Stimulated activated CD4-positive, alpha-beta T cell treated with anti-CD3 and anti-CD28 coated beads, TNF-alpha, amount 100 ng/mL, for 4 hours (primary cell): ENCODE measurements at places on chromosomes 7 and 10.

- DNase-seq = no peak
Measured at GRCh38 chr7:139232904-139233303, 1.9 kb downstream of the UBN2 start.

- DNase-seq = no peak
Measured at GRCh38 chr10:50388181-50388580, 136.9 kb upstream of the ASAH2 start.

DNA sequence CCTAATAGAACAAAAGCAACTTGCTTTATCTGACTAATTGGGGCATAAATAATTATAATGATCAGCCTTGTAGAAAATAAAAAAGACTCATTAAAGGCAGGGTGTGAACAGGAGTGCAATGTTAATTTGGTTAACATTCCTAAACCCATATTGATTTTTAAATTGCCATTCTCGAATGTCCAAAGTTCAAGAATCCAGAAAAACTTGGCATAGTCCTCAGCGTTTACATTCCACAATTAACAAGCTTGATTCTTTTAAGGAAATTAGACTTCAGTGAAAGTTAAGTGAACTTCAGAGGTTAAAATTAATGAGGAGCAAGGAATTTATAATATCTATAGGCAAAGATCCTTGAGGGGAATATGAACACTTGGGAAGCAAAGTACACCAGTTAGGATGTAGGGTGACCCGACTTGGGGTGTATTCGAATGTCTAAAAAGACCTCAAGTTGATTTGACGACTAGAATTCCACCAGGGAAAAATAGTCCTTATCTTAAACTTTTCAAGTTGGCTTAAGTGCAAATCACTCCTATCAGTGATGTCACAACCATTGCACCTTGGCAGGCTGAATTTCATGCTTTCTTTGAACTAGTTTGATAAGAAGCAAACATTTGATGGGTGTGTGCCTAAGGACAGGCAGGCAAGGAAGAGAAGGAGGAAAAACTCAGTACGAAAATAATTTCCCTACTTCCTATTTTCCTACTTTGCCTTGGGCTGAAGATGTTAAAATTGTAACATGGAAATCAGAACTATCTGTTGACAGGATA is 830.4 kb upstream of the COBL start:
- DNase-seq = no peak

DNA sequence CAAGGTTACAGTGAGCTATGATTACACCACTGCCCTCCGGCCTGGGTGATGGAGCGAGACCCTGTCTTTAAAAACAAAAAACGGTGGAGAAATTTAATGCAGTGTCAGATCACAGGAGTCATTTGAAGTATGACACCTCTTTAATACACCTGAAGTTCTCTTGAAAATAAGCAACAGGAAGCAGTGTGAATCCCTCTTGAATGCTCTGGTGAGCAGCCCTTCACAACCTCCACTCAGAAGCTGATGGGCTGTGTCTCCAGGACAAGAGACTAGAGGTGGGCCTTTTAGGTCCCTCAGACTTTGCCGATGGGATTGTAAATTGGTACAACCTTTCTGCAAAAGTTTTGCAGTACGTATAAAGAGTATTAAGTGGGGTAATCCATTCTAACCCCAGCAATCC is 50.1 kb downstream of the CYP26A1 start:
- no peak for DNase-seq
